Activated naive CD8-positive, alpha-beta T cell treated with anti-CD3 and anti-CD28 coated beads, Interleukin-2, amount 50 U/mL, for 24 hours (primary cell): ENCODE measurements at places on chromosomes 7 and 10.

GRCh38 chr7:109898-110556 lies 82.3 kb upstream of the FAM20C start:
- DNase-seq, result no peak

GRCh38 chr7:73992101-73992562 lies 35.8 kb upstream of the ELN start:
- no peak for DNase-seq

- DNase-seq, result no peak
Measured at GRCh38 chr7:2484868-2485267, 8.7 kb upstream of the GRIFIN start.

DNA sequence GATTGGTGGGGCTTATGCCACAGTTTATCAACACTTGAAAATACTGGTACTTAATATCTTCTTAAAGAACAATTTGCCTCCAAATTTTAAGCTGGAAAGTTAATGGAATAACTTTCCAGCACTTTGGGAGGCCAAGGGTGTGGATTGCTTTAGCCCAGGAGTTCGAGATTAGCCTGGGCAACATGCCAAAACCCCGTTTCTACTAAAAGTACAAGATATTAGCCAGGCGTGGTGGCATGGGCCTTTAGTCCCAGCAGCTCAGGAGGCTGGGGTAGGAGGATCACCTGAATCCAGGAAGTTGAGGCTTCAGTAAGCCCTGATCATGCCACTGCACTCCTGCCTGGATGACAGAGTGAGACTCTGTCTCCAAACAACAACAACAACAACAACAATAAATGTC lies 56.0 kb downstream of the PRF1 start:
- DNase-seq, result no peak

DNA sequence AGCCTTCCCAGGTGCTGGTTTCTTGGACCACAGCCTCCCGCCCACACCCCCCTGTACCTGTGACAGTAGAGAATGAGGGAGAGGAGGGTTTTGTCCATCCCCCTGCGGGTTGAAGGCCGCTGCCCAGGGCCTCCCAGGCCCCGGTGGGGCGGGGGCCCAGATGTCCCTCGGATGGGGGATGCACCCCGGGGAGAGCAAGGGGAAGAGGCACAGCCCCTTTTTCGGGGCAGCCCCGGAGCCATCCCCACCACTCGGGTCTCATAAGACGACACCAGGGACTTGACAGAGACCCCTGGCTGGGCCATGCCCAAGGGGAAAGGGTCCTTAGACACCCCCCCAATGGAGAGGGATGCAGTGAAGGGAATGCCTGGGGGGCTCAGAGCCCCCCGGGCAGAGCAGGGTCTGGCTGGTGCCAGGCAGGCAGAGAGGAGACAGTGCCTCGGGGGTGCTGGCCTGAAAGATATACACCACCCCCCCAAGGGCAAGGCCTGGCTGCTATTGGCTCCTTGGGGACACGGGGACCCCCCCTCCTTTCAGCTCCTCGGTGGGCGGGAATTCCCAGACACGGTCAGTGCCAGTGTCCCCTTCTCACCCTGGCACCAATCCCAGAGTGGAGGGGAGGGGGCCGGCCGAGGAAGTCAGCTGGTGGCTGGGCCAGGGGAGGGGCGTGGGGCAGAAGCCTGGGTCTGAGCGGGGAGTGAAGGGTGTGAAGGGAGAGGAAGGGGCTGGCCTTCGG lies 3.7 kb upstream of the SPACDR start:
- DNase-seq, result no peak
